ENCODE measurements at places on chromosomes 7 and 10. TPM values are rescaled to one million over a fixed set of nuclear protein-coding genes. Genes with fewer than 3 reads are reported as not detected.

PLPP4 gene
- total RNA-seq: 0.52 TPM

DLD gene
- total RNA-seq: 69.4 TPM

CLDN3 gene
- total RNA-seq: 0.52 TPM

EPO gene
- total RNA-seq: not detected

HTR5A gene
- not detected for total RNA-seq

ITPRID1 gene
- total RNA-seq: 0.52 TPM

NPS gene
- not detected for total RNA-seq

NRCAM gene
- total RNA-seq: 13.6 TPM

FAM25A gene
- total RNA-seq: not detected

OR2A1 gene
- total RNA-seq: under 0.01 TPM

OPN4 gene
- total RNA-seq: not detected

ASB10 gene
- 3.7 TPM for total RNA-seq

USP6NL gene
- total RNA-seq: 4.7 TPM

MYPN gene
- 57.4 TPM for total RNA-seq

DRGX gene
- total RNA-seq: not detected

PRSS37 gene
- not detected for total RNA-seq

SEMA3A gene
- 24.5 TPM for total RNA-seq

VPS37D gene
- total RNA-seq: 3.1 TPM

NAT16 gene
- total RNA-seq: not detected

ANKRD30A gene
- not detected for total RNA-seq

CUZD1 gene
- total RNA-seq: 0.52 TPM

SFTPA1 gene
- not detected for total RNA-seq

GPR26 gene
- total RNA-seq: not detected

MYO3A gene
- 1.0 TPM for total RNA-seq

LMBR1 gene
- total RNA-seq: 97.6 TPM

RBP3 gene
- total RNA-seq: not detected

Data from skeletal muscle tissue (tissue), 5 donors.